ENCODE measurements at places on chromosomes 2 and 18.

- no peak for DNase-seq
Measured at GRCh38 chr2:215431778-215432758, 3.8 kb downstream of the FN1 start.

- DNase-seq = peak; percentile 16
Measured at GRCh38 chr2:198890490-198890889, 567.2 kb downstream of the SATB2 start.

DNA sequence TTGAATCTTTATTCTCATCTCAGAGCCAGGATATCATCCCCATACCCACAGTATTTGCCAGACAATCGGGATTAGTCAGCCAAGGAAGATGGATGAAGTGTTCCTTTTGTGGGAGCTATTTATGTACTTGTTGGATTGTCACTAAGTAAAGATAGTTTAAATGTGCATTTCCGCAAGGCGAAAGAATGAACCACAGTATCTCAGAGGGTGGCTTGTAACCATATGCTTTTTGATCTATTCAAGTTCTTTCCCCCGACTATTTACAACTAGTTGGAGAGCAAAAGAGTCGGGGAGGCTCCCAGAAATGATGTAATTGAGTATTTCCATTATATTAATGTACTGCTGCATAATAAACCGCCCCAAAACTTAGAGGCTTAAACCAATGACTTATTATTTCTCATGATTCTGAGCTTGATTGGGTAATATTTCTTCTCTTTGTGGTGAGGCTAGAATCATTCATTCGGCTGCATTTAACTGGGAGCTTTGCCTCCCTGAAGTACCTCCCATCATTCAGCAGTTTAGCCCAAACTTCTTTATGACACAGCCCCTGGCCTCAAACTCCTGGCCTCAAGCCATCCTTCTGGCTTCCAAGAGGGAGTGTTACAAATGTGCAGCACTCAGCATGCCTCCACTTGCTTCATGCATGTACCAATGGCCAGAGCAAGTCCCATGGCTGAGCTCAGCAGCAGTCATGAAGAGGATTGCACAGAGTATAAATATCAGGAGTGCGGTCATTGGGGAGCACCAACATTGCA lies 423.7 kb downstream of the METTL4 start:
- DNase-seq = no peak

DNA sequence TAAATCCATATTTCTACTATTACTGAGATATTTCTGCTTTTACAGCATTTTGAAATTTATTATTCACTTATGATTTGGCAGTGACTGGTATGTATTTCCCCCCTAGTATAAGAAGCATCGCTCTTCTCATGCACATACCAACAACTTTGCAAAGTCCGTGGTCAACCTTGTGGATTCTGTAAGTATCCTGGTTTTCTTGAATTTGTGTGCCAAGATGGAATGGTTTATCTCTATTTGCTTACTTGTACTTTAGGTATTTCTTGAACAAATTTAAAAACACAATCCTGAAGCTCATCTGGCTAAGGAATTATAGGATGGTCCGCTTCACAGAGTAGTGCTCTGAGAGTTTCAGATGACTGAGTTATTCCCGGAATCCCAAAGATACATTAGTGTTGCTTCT lies 85.0 kb upstream of the FAM237A start:
- DNase-seq = no peak

- no peak for DNase-seq
Measured at GRCh38 chr2:104658904-104659591, 194.9 kb upstream of the POU3F3 start.

GRCh38 chr2:33302348-33302747 lies 174.1 kb upstream of the RASGRP3 start:
- no peak for DNase-seq

DNA sequence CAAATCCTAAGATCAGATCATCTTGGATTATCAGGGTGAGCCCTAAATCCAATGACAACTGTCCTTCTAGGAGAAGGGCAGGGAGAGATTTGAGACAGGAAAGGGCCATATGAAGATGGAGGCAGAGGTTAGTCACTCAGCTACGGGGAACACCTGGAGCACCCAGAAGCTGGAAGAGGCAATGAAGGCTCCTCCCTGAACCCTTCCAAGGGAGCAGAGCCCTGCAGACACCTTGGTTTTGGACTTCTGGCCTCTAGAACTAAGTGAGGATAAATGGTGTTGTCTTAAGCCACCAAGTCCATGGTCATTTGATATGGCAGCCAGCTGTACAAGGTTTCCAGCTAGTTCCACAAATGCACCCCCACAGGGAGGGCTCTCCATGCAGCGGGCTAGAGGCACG lies 6.9 kb upstream of the PTPN2 start:
- no peak for DNase-seq

DNA sequence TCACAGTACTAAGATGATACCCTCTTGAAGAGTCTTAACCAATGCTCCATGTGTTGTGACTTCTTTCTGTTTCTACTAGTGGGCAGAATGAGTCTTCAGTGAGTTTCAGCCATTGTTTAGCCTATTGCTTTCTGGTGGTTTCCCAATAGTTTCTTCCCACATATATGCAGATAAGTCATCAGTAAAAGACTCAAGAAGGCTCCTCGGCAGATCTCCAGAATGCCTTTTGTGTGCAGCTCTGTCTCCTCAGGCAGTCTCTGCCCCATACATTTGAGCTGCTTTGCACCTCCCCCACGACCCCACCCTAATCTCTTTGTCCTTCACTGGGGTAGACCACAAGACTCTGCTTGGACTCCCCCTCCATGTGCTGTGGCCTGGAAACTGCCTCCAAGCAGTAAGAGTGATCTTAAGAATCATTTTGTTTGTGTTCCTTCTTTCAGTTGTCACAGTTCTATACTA lies 71.6 kb upstream of the CHRNA1 start:
- peak; percentile 14 for DNase-seq

DNA sequence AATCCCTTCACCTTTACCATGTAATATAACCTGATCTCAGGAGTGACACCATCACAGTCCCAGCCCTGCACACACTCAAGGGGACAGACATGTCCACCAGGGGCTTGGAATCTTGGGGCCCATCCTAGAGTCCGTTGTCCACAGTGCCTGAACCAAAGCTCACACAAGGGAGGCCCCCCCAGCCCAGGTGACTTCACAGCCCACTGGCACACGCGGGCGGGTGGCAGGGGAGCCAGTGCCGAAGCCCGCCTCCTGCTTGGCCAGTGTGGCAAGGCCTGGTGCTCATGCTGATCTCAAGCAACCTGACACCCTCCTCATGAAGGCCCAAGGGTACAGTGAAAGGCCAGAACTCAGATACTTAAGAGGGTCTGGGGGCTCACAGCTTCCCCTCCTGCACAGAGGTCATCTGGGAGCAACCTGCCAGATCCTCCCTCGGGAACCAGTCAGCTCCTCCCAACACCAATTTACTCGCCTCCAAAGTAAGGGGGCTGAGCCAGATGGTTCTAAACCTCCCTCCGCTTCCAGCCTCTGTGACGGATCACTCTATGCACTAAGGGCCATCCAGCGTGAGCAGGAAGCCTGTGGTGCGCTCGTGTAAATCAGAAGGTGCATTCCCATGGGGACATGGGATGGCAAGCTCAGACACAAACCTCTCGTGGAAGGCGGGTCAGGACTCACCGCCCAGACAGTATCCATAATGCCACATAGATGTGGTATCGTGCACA lies 3.2 kb upstream of the RAB17 start:
- DNase-seq = no peak

- peak; percentile 8 for DNase-seq
Measured at GRCh38 chr2:154623819-154624218, 74.7 kb upstream of the KCNJ3 start.

- DNase-seq = peak; percentile 85
Measured at GRCh38 chr2:3403587-3404334, 24.3 kb downstream of the TRAPPC12 start.

DNA sequence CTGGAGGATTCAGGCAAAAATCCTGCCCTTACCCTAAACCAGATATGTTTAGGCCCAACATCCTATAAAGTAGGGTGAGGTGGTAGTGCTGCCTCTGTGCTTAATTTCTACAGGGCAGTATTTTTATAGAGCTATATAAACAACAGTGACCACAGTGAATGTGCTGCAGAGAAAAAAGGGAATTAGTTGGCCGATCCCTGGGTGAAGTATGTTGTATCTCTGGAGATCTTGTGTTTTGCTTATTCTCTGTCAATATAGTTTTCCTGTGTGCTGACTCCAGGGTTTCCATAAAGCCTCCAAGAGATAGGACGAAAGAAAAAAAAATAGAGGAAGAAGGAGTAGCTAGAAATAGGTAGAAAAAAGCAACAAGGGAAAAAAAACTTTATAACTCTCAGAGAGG lies 88.9 kb upstream of the THOC1 start:
- DNase-seq = no peak

- DNase-seq = no peak
Measured at GRCh38 chr2:113203217-113203530, 29.4 kb downstream of the PSD4 start.

DNA sequence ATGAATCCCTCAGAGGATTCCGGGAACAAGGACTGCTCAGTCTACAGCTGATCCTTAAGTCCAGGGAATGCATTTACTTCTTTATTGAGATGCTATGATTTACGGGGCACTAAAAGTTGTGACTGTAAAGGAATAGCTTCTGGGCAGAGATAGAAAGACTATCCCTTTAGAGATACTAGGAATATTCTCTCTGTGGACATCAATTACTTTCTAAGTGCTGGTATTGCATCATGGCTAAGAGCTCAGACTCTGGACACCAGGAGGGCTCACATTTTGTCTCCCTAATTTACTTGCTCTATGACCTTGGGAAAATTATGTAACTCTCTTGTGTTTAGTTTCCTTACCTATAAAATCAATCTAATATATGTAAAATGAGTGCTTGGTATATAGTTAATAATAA lies 131.4 kb downstream of the AKAIN1 start:
- no peak for DNase-seq

GRCh38 chr18:58186258-58186948 lies 142.4 kb downstream of the NEDD4L start:
- no peak for DNase-seq
